Left lung (tissue), 14 donors: ENCODE measurements at places on chromosomes 4 and X. TPM values are rescaled to one million over a fixed set of nuclear protein-coding genes. Genes with fewer than 3 reads are reported as not detected.

The CASP3 gene
- polyA plus RNA-seq: 37.7 TPM

The CLIC2 gene
- polyA plus RNA-seq: 8.7 TPM

The AGTR2 gene
- polyA plus RNA-seq: 1.1 TPM

The SH3D19 gene
- 60.3 TPM for polyA plus RNA-seq

The XAGE2 gene
- polyA plus RNA-seq: not detected

The MMRN1 gene
- polyA plus RNA-seq: 28.7 TPM

The VCX2 gene
- not detected for polyA plus RNA-seq

The GABRB1 gene
- 0.38 TPM for polyA plus RNA-seq
